A549 treated with DMSO at 1 μM for 4 hours (cell line): ENCODE measurements at places on chromosomes 4 and X. TPM values are rescaled to one million over a fixed set of nuclear protein-coding genes. Genes with fewer than 3 reads are reported as not detected.

The CXCL3 gene
- total RNA-seq, result 6.1 to 8.4 TPM (median 6.9 TPM) in 5 replicates

The PRDM8 gene
- total RNA-seq, result 0.32 to 0.67 TPM (median 0.42 TPM) in 5 replicates

The CXCL8 gene
- total RNA-seq, result 8.5 to 21.3 TPM (median 13.9 TPM) in 5 replicates

The ADH7 gene
- not detected in 5 replicates for total RNA-seq

The RASGEF1B gene
- not detected in 5 replicates for total RNA-seq

The SMARCA1 gene
- total RNA-seq, result 34.0 to 51.6 TPM (median 49.6 TPM) in 5 replicates

The MID2 gene
- 6.5 to 8.3 TPM (median 7.8 TPM) in 5 replicates for total RNA-seq

The MCUB gene
- total RNA-seq, result 9.6 to 22.0 TPM (median 18.0 TPM) in 5 replicates

The VCX gene
- total RNA-seq, result not detected in 5 replicates
